ENCODE measurements at places on chromosomes 11 and 22.

DNA sequence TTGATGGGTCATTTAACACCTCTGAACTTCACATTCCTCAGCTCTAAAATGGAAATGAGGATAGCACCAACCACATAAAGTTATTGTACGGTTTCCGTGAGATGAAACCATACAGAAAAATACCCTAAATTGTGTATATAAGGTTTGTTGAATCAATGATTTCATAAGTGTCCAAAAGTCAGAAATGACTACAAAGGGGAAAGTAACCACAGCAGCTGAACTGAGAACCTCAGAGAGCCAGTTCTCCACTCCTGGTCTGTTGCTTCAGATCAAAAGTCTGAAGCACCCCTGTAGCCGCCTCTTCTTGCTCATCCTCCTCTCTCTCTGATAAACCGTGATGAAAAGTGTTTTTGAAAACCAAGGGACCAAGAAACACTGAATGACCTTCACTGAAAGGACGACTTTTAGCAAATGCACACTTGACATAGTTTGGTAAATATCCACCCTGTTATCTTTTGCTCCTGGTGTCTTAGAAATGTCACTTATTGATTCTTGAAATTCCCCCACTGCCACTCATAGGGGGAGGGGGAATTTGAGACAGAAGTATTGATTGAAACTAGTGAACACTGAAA lies 194.5 kb downstream of the NAV2 start:
- no peak for DNase-seq

DNA sequence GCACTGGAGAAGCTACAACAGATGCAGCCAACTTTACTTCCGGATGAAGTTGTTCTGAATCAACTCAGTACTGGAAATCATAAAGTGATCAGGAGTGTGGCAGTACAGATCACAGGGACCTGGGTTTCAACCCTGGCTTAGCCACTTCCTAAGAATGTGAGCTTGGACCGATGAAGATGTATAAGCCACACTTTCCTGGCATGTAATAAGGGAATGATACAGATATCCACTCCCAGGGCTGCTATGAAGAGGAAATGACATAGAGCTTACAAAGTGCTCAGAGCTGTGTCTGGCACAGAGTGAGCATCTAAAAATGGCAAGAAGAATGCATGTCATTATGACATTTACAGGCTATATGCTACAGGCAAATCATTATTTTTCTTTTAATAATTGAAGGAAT lies 378.7 kb downstream of the NTM start:
- no peak for DNase-seq

DNA sequence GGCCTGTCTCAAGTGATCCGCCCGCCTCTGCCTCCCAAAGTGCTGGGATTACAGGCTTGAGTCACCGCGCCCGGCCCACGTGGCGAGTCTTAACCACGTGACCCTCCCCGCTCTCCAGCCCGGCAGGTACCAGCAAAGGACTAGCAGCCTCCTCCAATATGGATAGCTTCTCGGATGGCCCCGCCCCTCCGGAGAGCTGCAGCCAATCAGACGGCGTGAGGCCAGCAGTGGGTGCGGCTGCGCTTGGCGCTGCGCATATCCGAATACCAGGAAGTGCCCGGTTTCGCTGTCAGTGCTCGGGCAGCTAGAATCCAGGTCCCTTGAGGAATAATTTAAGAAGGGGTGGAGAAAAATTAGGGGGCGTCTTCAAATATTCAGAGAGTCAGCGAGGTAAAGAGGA lies 14.7 kb upstream of the PISD start:
- DNase-seq = peak; percentile 94

DNA sequence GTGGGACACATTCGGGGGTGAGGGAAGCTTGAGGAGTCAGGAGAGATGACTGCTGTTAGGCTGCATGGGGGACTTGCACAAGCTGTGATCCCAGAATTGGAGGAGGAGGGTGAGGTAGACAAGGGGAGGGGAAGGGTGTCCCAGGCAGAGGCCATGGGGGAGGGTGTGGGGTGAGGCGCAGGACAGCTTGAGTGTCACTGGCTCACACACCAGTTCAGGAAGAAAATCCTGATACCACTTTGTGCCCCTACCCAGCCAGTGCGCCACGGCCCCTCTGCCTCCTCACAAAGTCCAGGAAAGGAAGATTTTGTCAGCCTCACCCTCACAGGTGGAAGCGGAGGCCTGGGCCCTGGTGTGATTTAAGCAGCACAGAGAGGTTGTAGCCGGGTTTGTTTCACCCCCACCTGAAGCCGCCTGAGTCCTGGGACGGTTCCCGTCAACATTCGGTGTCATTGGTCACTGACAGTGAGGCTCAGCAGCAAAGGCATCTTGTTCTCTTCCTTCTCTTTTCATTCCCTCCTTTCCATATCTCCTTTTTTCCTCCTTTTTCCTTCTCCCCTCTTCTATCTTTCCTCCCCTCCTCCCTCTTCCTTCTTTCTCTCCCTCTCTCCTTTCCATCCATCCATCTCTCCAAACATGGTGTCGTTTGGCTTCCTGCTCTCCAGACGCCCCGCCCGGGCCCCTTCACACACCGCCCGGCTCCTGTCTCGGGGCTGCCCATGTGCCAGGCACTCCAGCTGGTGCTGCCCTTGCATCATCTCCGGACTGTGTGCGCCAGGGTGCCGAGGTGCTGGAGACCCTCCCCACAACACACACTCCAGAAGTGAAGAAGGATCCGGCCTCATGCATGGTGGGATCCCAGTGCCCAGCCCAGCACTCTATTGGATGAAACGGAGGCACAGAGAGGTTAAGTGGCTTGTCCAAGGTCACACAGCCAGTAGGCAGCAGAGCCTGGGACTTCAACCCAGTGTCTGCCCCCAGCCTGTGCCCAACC lies 89.3 kb downstream of the MPPED1 start:
- no peak for DNase-seq

GRCh38 chr11:73367482-73368024 lies 8.6 kb upstream of the RELT start:
- DNase-seq = no peak

DNA sequence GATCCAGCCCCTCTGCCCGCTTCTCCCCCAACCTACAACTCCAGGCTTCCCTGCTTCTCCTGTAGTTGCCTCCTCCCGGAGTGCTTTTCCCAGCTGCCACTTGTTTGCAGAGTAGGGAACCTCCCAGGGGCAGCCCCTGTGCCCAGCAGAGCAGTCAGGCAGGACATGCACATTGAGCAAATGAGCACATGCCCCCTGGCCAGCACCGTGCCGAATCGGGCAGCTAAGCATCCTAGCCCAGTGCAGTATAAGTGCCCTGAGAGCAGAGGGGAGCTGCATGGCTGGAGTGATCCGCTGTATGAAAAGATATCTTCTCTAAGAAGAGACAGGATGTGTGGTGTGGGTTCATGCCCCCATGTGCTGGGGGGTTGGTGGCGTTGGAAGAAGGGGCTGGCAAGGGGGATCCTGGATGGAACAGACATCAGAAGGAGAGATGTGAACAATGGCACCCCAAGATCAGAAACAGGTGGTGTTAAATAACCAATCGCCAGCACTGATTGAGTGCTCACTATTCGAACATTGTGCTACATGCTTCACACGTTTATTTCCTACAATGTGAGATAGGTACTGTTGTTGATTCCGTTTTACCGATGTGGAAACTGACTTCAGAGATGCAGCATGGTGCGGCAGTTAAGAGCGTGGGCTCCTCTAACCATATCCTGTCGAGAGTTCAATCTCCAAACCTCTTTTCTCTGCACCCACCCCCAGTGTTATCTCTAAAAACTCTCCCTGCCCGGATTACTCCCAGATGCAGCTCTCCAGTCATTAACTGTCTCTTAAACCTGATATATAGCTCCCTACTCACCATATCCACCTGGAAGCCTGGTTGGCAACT lies 1.2 kb downstream of the AIP start:
- DNase-seq = peak; percentile 65

DNA sequence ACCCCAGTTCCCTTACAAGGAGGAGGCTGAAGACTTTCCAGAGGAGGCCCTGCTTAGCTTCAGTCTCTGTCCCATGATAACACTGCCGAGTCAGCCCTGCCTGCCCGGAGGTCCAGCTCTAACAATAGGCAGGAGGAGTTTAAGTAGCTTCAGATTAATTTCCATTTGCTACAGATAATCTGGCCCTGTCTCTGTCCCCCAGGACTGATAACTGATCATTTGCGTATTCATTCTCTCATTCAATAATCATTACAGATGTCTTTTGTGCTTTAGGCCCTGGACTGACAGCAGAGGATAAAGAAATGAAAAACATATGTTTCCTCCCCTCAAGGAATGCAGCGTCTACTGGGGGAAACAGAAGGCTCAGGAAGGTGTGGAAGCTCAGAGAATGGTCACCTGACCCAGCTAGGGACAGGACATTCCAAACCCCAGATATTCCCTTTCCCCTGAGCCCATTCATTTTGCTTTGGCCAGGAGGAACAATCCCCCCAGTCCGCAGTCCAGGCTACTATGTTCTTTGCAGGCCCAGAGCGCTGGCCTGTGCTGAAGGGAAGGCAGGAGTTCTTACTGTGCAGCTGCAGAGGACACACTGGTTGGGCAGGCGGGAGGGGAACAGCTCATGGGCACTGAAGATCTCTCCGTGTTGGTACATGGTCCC lies 20.8 kb downstream of the CHRDL2 start:
- DNase-seq = no peak

GRCh38 chr11:124879493-124880289 lies 14.5 kb downstream of the ROBO3 start:
- no peak for DNase-seq

DNA sequence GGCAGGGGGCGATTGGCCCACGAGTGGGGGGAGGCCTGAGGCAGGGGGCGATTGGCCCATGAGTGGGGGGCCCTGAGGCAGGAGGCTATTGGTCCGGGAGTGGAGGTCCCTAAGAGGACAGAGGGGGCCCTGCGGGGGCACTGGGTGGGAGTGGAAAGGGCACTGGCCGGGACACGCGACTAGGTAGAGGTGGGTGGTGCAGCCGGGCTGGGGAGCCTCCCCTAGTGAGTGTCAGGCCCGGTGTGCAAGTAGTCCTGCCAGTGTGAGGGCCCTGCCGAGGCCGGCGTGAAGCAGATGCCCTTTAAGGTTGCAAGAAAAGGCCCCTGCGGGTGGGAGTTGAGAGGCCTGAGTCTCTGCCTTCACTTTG lies 909 bp upstream of the BRD1 start:
- no peak for DNase-seq

GRCh38 chr11:121035169-121035755 lies 11.4 kb downstream of the TBCEL start:
- DNase-seq = no peak

GRCh38 chr11:56885177-56885576 lies 103.5 kb upstream of the OR5AK2 start:
- no peak for DNase-seq

DNA sequence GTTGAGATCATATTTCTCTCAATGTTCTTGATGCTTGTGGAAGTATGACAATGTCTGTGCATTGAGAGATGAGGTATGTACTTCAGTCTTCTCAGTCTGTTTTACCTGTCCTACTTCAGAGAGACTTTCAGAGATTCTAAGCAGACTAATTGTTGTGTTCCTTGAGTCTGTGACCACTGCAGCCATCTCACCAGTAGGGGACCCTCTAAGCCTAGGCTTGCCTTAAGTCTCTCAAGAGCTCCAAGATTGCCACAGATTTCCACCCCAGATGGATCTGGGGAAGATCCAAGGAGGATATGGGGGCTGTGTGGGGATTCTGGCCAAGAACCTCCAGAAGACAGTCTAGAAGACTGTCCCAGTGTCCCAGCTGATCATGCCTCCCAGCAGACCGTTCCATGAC lies 179.9 kb upstream of the PLET1 start:
- no peak for DNase-seq

- DNase-seq = no peak
These were observed 29.7 kb downstream of the AP2A2 start for GRCh38 chr11:955154-956063.

DNA sequence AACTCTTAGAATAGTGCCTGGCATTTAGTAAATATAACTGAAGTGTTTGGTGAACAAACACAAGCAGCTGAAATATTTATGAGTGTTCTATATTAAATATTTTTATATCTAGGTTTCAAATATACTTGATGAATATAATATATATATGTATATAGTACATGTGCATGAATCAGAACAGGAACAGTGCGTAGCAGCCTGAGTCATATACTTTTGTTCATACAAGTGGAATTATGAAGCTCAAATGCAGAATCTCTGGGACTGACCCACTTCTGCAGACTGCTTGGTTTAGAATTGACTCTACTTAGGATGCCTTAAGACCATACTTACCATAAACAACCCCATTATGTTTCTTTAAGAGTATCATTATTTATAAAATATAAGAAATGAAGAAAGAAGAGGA lies 997.8 kb upstream of the RAG2 start:
- DNase-seq = no peak

- DNase-seq = no peak
These were observed 837.8 kb downstream of the TBC1D22A start for GRCh38 chr22:47600281-47600680.

GRCh38 chr22:29251981-29252911 lies 15.5 kb downstream of the RHBDD3 start:
- DNase-seq = no peak

GRCh38 chr22:30282616-30283046 lies 6.7 kb downstream of the CASTOR1 start:
- DNase-seq = no peak

- no peak for DNase-seq
These were observed 98.7 kb downstream of the MICAL2 start for GRCh38 chr11:12209096-12209495.

GRCh38 chr11:126366064-126366822 lies 10.8 kb downstream of the ST3GAL4 start:
- DNase-seq = no peak

DNA sequence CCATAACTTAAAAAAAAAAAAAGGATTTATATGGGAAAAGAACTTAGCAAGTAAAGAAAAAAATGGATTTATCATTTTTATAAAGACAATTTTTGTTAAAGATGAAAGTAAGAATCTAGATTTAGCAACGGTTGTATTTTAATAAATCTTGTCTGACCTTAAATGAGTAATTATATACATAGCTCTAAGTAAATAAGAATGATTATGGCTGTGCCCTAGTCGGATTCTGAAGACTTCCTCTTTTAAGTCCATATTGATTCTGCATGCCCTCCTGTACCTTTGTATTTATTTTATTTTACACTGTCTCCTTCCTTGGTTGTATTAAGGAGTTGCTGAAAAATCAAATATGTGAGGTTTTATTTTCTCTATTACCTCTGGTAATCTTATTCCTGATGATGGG lies 7.1 kb downstream of the RBX1 start:
- DNase-seq = no peak
